AG09319 (cell line): ENCODE measurements at places on chromosomes 7 and 10.

- no peak for DNase-seq
Observed at GRCh38 chr7:100351657-100352058, 6.3 kb upstream of the PILRB start.

DNA sequence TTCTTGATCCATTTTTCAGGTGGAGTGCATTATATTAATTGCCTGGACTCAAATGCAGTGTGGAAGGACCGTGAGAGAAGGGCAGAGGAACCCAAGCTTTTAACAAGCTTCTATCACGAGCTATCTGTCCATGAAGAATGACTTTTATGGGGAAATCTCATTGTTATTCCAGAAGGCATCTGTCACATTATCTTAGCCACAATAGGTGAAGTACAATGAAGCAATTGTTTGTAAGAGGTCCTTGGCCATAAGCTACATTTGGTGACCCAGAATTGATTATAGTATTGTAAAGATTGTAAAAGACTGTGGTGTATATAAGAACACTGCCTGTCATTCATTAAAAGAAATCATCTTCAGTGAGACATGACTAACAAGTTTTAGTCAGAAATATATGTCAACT is 58.6 kb upstream of the RELN start:
- DNase-seq, result no peak

- no peak for DNase-seq
Observed at GRCh38 chr10:133227256-133227655, 2.8 kb upstream of the UTF1 start.

GRCh38 chr7:51635775-51636174 is 319.2 kb upstream of the COBL start:
- no peak for DNase-seq

DNA sequence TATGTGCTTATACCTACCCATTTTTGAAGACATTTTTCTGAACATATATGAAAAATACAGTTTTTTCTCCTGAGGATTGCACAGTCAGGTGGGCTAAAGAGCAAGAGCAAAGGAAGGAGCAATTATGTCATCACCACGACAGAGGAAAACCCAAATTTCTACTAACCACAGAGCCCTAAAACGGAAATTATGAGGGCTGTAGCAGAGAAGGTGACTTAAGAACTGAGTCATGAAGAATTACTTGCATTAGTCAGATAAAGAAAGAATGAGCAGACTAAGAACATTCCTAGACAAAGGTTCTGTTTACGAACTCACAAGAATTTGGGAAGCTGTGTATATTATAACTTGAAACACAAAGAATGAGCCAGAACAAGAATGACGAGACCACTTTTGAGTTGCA is 974.4 kb downstream of the NXPH1 start:
- DNase-seq, result no peak

GRCh38 chr10:99809931-99810615 is 27.6 kb downstream of the ABCC2 start:
- DNase-seq, result peak; percentile 25

GRCh38 chr7:100091411-100092181 is 2.8 kb downstream of the COPS6 start:
- DNase-seq, result no peak

DNA sequence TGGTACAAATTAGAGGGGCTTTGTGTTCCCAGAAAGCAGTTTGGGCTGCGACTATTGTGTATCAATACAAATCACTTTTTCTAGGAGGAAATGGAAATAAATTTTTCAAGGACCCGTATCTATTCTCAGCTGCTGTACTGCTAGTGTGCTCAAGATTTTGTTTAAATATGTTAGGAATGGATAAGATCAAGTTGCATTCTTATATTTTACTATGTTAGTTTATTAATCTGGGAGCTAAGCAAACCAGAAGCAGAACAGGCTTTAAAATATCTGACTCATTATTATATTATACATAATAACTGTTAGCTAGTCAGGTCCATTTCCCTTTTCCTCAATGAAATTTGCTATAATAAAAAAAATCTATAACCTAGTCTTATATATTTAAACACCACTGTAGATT is 11.1 kb upstream of the GLCCI1 start:
- no peak for DNase-seq

GRCh38 chr7:129741743-129742213 is 130.3 kb downstream of the NRF1 start:
- DNase-seq, result no peak

DNA sequence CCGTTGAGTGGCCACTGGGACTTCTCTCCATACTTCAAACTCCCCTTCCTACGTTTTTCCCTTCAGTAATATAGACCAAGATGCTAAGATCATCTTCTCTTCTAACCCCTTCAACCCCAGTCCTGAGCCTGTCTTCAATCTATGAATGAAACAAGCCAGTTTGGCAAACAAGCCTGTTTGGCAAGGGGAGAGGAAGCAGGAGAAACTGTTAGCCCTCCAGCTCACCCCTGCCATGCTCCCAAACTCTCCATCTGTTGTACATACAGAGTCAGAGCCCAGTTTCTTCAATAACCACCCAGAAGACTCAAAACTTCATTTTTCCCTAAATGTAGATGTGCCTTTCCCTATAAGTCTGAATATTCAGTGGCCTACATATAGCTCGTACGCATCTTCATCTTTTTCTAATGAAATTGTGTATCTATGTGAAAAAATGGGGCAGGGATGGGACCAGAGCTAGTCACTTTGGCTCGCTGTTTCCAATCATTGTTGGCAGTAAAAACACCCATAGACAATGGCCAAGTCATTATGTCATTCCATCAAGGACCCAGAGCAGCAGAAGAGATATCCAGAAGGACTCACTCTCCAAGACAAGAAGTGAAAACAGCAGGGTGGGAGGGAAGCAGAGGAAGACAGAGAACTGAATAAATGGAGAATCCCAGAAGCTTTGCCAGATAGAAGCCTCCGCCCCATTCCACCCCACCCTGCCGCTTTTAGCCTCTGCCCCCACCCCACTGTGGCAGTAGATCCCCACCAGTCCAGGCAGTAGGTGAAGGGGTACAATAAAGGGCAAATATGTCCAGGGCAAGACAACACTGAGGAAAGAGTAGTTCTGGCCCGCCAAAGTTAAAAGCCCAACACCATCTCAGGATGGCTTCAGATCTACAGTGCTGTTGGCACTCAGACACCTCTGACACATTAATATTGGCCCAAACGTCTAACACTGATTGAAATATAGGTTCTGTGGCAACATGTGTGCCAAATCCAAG is 87.3 kb downstream of the DOCK4 start:
- DNase-seq, result no peak

DNA sequence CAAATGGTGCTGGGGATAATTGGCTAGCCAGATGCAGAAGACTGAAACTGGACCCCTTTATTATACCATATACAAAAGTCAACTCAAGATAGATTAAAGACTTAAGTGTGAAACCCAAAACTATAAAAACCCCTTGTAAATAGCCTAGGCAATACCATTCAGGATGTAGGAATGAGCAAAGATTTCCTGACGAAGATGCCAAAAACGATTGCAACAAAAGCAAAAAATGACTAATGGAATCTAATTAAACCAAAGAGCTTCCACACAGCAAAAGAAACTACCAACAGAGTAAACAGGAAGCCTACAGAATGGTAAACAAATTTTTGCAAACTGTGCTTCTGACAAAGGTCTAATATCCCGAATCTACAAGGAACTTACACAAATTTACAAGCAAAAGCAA is 30.9 kb upstream of the PLXDC2 start:
- no peak for DNase-seq

- DNase-seq, result no peak
Observed at GRCh38 chr10:33267708-33268107, 66.8 kb downstream of the NRP1 start.

GRCh38 chr7:107494315-107494751 is 24.5 kb downstream of the GPR22 start:
- no peak for DNase-seq

DNA sequence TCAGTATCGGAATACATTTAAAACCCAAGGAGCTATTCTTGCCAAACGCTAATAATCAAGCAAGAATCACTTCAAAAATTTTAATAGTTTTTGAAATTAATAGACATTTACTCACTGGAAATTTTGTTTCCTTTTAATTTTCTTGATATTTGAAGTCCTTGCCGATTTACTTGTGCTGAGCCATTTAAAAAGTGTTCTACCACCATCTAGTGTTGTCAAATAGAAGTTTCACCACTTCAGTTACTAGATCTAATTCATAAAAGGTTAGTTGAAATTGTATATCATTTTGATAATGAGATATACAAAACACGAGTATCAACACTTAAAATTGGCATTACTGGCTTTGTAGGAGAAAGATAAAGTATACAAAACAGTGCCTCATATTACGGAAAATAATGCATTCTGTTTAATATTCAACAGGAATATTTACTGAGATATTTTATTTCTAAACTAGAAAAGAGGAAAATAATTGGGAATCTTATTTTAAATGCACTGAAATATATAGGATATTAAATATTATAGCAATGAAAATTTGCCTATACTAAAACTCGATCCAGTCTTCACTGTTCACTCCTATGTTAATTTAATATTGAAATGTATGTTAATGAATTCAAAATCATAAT is 664.8 kb upstream of the SEMA3D start:
- DNase-seq, result peak; percentile 49

GRCh38 chr10:102615361-102615760 is 28.9 kb upstream of the TRIM8 start:
- no peak for DNase-seq

DNA sequence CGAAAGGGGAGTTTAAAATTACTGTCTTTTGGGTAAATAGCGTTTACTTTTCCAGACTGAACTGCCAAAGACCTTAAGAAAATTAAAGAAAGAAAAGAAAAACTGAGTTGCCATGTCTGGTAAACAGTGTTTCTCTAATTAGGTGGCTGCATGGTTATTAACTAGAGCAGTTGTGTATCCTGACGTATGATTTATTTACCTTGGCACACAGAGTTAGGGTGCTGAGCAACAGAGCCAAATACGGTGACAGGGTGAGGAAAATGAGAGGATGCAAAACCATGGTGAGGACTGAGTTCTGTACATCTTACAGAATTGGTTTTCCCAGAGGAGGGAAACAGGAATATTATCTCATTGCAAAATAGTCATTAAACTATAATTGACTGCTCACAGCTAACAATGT is 546.4 kb upstream of the FZD8 start:
- no peak for DNase-seq

- DNase-seq, result no peak
Observed at GRCh38 chr7:51251290-51251689, 65.3 kb downstream of the COBL start.

DNA sequence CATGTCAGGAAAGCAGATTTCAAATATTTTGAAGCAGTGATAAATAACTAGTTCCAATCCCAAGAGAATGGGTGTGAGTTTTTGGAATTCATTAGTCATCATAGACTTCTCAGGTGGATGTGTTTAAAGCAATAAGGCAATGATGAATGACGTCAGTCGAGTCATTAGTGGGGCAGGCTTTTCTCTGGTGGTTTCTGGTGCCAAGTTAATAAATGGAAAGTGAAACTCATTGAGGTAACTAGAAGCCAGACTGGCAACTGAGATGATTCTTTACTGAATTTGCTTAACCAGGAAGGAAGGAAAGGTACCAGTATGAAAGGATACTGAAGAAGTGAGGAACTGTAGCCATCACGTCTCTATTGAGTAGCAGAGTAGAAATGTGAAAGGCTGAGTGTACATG is 311.0 kb downstream of the GPAM start:
- DNase-seq, result no peak

GRCh38 chr10:62023329-62023728 is 121.8 kb downstream of the ARID5B start:
- no peak for DNase-seq

GRCh38 chr10:23055424-23056185 is 39.8 kb upstream of the MSRB2 start:
- DNase-seq, result no peak

DNA sequence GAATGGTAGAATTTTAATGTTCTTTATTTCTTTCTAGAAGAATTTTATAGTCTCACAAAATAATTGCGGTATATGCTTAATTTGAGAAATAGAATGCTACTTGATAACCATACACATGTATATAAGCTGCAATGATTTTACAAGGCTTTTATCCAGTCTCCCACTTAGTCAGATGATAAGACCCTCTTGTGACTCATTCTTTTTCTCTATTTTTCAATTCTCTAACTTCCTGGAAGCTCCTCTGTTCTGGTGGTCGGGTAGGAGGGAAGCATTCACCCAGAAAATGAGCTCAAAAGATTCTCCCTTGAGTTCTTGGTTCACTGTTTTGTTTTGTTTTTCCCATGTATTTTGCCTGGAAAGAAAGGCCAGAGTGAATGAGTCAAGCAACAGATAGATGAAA is 546.6 kb downstream of the INHBA start:
- no peak for DNase-seq

DNA sequence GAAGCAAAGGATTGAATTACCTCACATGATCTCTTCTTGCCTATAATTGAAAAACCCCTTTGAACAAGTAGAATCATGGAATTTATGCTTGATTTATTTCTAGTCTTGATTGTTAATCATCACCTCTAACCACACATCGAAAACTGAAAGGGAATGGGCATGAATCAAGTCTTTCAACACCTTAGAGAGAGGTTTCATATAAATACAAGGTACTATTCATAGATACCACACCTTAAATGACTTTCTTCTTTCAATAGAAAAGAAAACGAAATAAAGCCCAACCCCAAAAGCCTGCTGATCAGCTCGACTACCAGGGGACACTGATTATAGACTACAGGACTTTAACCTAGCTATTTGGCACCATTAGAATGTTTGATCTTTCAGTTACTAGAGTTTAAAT is 128.6 kb upstream of the PTPRZ1 start:
- no peak for DNase-seq

- DNase-seq, result no peak
Observed at GRCh38 chr10:70931168-70931815, 42.9 kb upstream of the PCBD1 start.

- no peak for DNase-seq
Observed at GRCh38 chr10:112407696-112408095, 33.8 kb downstream of the ACSL5 start.

GRCh38 chr7:28088901-28089714 is 91.5 kb downstream of the JAZF1 start:
- no peak for DNase-seq

DNA sequence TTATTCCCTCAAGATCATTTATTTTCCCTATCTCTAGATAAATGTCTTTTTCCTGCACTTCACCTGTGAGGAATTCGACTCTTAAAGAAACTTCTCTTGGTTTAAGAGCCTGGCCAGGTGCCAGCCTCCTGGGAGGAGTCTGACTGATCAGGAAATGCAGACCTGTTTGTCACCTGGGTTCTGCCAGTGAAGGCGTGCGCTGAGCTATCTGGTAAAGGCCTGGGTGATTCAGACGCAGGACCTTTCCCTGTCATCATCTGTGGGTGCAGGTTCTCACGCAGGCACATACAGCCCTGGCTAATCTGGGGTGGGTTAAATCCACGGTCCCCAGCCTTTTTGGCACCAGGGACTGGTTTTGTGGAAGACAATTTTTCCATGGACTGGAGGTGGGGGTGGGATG is 65.3 kb upstream of the AQP1 start:
- DNase-seq, result no peak
